ENCODE measurements at places on chromosomes 5 and 9. TPM values are rescaled to one million over a fixed set of nuclear protein-coding genes. Genes with fewer than 3 reads are reported as not detected.

The ECM2 gene
- total RNA-seq = 0.16 TPM

The FOXD4L4 gene
- 0.38 TPM for total RNA-seq

The IL9 gene
- total RNA-seq = not detected

GRCh38 chr5:151571270-151572173 is 19.6 kb downstream of the FAT2 start:
- H3K27ac ChIP-seq = peak overlapping the region; percentile 71
- peaks cover 25% of the 10 kb centered on the region for H3K4me1 ChIP-seq
- H3K27me3 ChIP-seq = no peaks in the 10 kb centered on the region
- DNase-seq = no peak

The MSMP gene
- not detected for total RNA-seq

The SLC4A9 gene
- total RNA-seq = 2.5 TPM

The FRMD3 gene
- total RNA-seq = 0.40 TPM

DNA sequence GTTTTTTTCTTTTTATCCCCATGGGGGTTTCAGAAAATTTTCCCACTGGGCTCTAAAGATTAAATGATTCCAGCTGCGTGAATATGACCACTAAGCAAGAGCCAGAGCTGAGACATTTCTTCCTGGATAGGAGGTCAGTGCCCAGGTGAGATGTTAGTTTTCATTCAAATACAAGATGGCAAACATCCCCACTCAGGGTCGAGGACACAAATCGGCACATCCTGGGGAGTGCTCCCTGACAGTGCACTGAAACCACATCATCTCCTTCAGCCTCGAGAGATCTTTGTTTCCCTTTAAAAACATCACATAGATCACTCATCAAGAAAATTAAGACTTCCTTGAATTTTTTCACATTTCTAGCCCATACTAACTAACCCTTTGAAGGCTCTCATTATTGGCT is 273.2 kb upstream of the PANK3 start:
- DNase-seq = no peak
- peak overlapping the region; percentile 32 for H3K4me3 ChIP-seq
- peaks cover 30% of the 10 kb centered on the region for H3K27me3 ChIP-seq
- H3K27ac ChIP-seq = peak overlapping the region; percentile 92
- H3K4me1 ChIP-seq = peaks cover 30% of the 10 kb centered on the region
- peaks cover 3% of the 10 kb centered on the region for H3K36me3 ChIP-seq

GRCh38 chr9:129012893-129013448 is 15.2 kb downstream of the SH3GLB2 start:
- H3K36me3 ChIP-seq = peaks cover 12% of the 10 kb centered on the region
- no peak overlapping the region for H3K4me3 ChIP-seq
- H3K27ac ChIP-seq = no peak overlapping the region
- H3K27me3 ChIP-seq = no peaks in the 10 kb centered on the region
- H3K4me1 ChIP-seq = no peaks in the 10 kb centered on the region

DNA sequence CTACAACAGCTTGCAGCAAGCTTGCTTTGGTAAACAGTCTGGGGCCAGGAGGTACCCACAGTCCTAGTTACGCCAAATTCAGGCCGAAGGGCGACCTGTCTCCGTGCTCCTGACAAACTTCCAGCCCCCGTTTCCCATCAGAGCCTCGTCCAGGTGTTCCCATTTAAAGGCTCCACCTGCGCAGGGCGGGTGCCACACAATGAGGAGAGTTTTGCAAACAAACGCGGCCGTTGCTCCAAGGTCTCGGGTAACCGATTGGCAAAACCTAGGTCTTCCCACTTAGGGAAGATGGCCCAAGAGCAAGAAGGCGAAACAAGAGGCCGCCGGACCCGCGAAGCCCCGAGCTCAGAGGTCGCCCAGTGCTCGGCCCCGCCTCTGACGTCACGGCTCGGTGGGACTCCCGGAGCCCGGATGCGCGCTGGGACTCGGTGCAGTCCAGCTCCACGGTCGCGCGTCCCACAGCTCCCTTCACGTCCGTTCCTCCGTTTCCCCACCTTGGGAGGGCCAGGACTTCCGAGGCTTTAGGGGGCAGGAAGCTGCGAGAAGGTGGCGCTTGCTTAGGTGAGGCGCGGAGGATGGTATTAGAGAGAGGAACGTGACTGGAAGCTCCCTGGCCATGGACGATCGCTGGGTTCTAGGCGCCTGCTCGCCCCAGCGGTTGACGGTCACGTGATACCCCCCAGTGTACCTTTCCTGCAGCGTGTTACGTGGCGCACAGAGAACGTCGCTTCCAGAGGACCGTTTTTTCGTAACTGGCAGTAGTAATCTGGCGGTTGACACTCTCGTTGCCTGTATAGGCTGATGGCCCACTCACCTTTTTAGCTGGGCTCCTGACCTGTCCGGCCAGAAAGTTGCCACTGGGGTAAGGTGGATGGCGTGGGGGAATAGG is 41.8 kb upstream of the KDM4C start:
- no peaks in the 10 kb centered on the region for H3K36me3 ChIP-seq
- DNase-seq = no peak
- no peaks in the 10 kb centered on the region for H3K27me3 ChIP-seq

The LCNL1 gene
- 5.5 TPM for total RNA-seq

The HAVCR2 gene
- 0.86 TPM for total RNA-seq

The YIPF5 gene
- 63.0 TPM for total RNA-seq

The ABCA1 gene
- total RNA-seq = 39.9 TPM

- H3K4me1 ChIP-seq = peaks cover 23% of the 10 kb centered on the region
- no peak overlapping the region for H3K4me3 ChIP-seq
- H3K27me3 ChIP-seq = no peaks in the 10 kb centered on the region
- H3K36me3 ChIP-seq = peaks cover 7% of the 10 kb centered on the region
- DNase-seq = no peak
These were observed 32.1 kb upstream of the SH3TC2 start for GRCh38 chr5:149094996-149095395.

The PTGS1 gene
- total RNA-seq = 8.2 TPM

DNA sequence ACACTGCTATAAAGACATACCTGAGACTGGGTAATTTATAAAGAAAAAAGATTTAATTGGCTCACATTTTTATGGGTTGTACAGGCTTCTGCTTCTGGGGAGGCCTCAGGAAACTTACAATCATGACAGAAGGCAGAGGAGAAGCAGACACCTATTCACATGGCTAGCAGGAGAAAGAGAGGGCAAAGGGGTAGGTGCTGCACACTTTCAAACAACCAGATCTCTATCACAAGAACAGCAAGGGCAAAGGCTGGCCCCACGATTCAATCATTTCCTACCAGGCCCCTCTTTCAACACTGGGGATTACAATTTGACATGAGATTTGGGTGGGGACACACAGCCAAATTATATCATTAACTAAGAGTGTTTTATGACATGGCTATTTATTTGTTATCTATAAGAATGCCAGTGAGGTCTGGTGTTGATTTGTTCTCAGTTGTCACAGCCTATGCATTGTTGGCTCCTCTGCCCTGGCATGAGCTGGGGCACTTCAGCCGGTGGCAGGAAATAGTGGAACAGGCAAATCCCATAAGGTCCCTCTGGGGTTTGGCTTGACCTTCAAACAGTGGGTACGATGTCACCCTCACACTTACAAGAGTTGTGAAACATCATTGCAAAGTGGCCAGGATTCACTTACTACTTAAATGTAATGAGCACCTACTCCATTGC is 44.1 kb downstream of the SPARC start:
- H3K36me3 ChIP-seq = no peaks in the 10 kb centered on the region
- H3K27me3 ChIP-seq = peaks cover 6% of the 10 kb centered on the region
- DNase-seq = no peak
- H3K4me3 ChIP-seq = no peak overlapping the region

DNA sequence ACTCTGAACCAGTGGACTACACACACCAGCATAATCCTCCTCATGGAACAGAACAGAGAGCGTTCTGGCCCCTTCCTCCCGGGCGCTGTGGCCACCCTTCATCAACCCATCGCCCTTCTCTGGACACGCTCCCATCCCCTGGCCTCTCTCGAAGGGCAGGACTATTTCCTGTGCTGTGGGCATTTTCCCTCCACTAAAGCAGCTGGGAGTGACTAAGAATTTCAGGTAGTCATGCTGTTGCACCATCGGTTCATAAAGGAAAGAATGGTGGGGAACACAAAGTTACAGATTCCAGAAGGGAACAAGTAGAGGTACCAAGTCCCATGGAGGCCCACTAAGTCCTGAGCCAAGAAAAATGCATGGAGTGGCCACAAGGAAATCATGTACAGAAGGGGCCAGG is 68.6 kb downstream of the EPB41L4B start:
- H3K27ac ChIP-seq = no peak overlapping the region
- DNase-seq = no peak
- H3K27me3 ChIP-seq = no peaks in the 10 kb centered on the region
- H3K36me3 ChIP-seq = peaks cover 4% of the 10 kb centered on the region

The CARTPT gene
- total RNA-seq = not detected

- DNase-seq = peak; percentile 78
- H3K4me1 ChIP-seq = peaks cover 48% of the 10 kb centered on the region
- H3K27me3 ChIP-seq = no peaks in the 10 kb centered on the region
- H3K36me3 ChIP-seq = no peaks in the 10 kb centered on the region
- peak within 1 kb of the TSS; percentile 93 for H3K4me3 ChIP-seq
These were observed at the start of gene BNC2 for GRCh38 chr9:16870596-16871335. BNC2 (minus strand) TSS chr9:16870670; CDS start chr9:16870648, 22 bp downstream.

DNA sequence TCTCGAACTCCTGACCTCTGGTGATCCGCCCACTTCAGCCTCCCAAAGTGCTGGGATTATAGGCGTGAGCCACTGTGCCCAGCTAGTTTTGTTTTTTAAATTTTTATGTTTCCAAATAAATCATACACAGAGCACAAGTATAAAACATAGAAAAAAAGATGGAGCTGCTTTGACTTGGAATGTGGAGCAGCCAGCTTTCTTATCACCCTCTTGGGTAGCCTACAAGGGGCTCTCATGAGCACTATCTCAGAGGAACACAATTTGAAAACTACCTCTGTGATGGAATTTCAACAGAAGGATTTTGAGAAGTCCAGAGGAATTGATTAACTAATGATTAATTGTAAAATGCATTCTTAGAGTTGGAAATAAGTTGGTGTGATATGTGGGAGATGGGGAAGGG is 45.9 kb downstream of the NSD1 start:
- peak overlapping the region; percentile 76 for H3K27ac ChIP-seq
- no peak for DNase-seq
- no peaks in the 10 kb centered on the region for H3K27me3 ChIP-seq
- no peak overlapping the region for H3K4me3 ChIP-seq
- peaks cover 7% of the 10 kb centered on the region for H3K36me3 ChIP-seq
- H3K4me1 ChIP-seq = peaks cover 10% of the 10 kb centered on the region

DNA sequence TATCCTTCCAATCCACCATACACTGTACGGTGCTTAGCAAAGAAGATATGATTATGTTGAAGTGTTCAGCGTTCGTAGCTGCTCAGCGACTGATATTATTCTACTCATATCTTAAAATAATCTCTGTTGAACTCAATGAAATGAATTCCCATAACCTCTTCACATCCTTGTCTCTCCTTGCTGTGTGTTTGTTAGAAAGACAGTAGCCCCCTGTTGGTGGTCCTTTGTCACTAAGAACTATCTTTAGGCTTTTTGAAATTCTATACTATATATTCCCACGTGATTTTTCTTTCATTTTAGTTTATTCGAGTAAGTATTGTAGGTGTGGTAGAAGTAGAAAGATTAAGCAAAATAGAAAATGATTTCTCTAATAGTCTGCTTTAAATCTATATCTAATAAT is 762.8 kb upstream of the WWC1 start:
- H3K36me3 ChIP-seq = no peaks in the 10 kb centered on the region
- H3K27ac ChIP-seq = no peak overlapping the region
- no peak overlapping the region for H3K4me3 ChIP-seq

GRCh38 chr5:98776066-98776705 is 2.7 kb downstream of the RGMB start:
- no peak overlapping the region for H3K27ac ChIP-seq
- H3K36me3 ChIP-seq = peaks cover 9% of the 10 kb centered on the region
- H3K27me3 ChIP-seq = peaks cover 17% of the 10 kb centered on the region
- peaks cover 31% of the 10 kb centered on the region for H3K4me1 ChIP-seq
- peak overlapping the region; percentile 88 for H3K4me3 ChIP-seq

DNA sequence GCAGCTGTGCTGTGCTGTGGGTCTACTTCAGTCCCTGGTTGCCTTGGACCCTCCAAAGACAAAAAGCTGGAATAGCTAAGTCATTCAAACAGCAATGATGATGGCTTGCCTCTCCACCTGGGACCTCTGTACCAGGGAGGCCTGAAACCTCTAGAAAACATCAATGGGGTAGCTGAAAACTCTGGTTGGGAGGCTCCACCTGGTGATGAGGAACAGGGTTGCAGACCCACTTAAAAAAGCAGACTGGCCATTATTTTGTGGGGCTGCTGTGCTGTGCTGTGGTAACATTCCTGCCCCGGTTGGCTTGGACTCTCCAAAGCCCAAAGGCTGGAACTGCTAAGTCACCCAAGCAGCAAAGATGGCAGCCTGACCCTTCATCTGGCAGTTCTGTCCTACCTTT is 839.3 kb upstream of the ARRDC3 start:
- no peaks in the 10 kb centered on the region for H3K27me3 ChIP-seq
- no peaks in the 10 kb centered on the region for H3K4me1 ChIP-seq
- H3K27ac ChIP-seq = no peak overlapping the region

The FOXD4 gene
- 0.35 TPM for total RNA-seq

DNA sequence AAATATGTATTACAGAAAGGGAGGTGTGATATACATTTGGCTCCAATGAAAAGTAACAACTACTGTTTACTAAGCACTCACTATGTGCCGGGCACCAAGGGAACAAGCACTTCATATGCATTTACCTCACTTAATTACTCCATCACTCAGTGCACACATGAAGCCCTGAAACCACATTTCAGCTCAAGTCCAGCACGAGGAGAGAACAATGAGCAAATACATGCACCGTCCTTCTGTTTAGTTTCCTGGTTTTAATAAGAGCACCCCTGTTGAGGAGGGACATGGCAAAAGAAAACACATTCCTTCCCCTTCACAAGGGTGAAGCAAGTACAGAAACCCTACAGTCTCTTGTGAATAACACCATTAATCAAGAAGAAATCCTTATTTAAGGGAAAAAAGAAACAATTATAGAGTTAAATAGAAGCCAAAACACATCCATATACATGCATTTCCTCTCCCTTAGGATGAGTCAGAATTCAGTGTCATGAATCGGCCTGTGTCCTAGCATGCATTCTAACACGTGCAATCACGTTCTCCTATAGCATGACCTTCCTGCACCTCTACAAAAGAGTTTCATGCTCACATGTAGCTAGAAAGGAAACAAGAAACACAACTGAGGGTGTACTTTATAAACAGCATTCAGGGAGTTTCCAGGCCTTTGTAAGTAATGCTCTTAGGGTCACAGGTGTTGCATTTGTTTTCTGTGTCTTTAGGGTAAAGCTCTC is 411.6 kb downstream of the BNC2 start:
- no peak overlapping the region for H3K4me3 ChIP-seq
- peaks cover 37% of the 10 kb centered on the region for H3K4me1 ChIP-seq
- no peaks in the 10 kb centered on the region for H3K27me3 ChIP-seq
- DNase-seq = no peak

DNA sequence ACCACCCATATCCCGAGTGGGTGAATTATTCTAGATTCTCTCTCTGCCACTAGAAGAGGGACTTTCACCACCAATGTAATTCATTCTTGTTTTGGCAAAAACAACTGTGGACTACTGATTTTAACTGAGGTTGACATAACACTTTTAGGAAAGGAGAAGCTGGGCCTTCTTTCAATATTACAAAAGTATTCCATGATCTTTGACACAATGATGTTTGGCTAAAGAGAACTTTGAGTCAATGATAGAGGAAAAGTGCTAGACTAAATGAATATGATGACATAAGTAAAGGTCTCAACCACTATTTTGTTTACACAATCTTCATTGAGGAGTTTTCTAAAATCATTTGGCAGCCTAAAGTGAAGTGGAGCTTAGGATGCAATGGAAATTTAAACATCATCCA is 336.9 kb upstream of the PDE4D start:
- peaks cover 2% of the 10 kb centered on the region for H3K27me3 ChIP-seq
- no peak overlapping the region for H3K27ac ChIP-seq
- no peaks in the 10 kb centered on the region for H3K36me3 ChIP-seq
- peaks cover 5% of the 10 kb centered on the region for H3K4me1 ChIP-seq

GRCh38 chr9:112258106-112258505 is 75.3 kb downstream of the PTBP3 start:
- peaks cover 3% of the 10 kb centered on the region for H3K4me1 ChIP-seq
- no peaks in the 10 kb centered on the region for H3K27me3 ChIP-seq
- no peak overlapping the region for H3K27ac ChIP-seq

All from mesothelial cell of epicardium (in vitro differentiated cells).